Naive thymus-derived CD8-positive, alpha-beta T cell (primary cell): ENCODE measurements at places on chromosomes 4 and X.

- no peak for DNase-seq
Measured at GRCh38 chr4:165096776-165097175, 15.9 kb downstream of the TMEM192 start.

GRCh38 chr4:57249083-57249482, 138.9 kb upstream of the IGFBP7 start:
- no peak for DNase-seq

- no peak for DNase-seq
Measured at GRCh38 chr4:14916554-14917297, 85.6 kb upstream of the CPEB2 start.

- no peak for DNase-seq
Measured at GRCh38 chr4:143381189-143382118, 44.8 kb downstream of the GAB1 start.

GRCh38 chrX:154714925-154715324, 36.0 kb downstream of the GAB3 start:
- DNase-seq, result peak; percentile 66

- DNase-seq, result no peak
Measured at GRCh38 chr4:156294577-156294976, 340.9 kb upstream of the CTSO start.

DNA sequence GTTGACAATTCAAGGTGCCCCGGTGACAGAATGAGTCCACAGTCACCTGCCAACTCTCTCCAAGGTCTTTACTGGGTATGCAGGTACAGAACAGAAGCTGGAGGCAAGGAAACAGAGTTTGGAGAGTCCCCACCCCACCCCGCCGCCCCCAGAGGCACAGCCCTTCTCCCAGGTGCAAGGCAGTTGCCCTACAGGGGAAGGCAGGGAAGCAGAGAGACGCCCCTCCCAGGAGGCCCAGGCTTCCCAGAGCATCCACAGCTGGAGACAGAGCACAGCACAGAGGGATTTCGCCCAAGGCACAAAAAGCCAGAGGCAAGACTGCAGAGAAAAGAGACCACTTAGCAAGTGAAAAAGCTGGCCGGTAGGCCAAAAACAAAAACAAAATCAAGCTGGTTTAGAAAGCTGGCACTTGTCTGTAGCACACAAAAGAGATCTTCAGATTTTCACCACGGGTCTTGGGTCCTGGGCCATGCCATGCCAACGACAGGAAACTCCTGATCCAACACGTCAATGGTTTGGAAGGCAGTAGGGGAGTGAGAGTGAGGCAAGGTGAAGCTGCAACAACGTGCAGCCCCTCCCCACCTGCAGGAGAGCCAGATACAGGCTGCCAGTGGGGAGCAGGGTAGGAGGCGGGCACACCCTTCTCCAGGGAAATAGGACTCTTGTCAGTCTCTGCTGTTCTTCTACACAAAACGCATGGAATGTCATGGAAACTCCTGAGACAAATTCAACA, 113.3 kb downstream of the AFAP1 start:
- no peak for DNase-seq

- no peak for DNase-seq
Measured at GRCh38 chrX:21778236-21778635, 20.3 kb upstream of the SMPX start.

- no peak for DNase-seq
Measured at GRCh38 chr4:13298655-13299054, 185.5 kb downstream of the RAB28 start.

DNA sequence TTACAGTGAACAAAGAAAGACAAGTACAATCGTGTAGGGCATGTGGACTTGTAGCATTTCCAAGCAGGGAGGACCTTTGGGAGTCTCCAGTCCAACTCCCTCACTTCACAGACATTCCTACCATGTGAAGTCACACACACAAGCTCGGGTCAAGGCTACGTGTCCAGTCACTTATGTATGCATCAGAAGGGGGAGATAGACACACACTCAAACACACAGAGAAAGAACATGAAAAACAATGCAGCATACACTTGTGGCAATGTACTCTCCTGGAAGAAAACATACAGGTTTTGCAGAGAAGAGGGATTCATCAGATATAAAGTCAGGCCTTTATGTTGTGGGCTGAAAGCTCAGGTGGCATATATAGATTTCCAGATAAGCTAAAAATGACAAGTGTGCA, 136.1 kb upstream of the MID1 start:
- no peak for DNase-seq

DNA sequence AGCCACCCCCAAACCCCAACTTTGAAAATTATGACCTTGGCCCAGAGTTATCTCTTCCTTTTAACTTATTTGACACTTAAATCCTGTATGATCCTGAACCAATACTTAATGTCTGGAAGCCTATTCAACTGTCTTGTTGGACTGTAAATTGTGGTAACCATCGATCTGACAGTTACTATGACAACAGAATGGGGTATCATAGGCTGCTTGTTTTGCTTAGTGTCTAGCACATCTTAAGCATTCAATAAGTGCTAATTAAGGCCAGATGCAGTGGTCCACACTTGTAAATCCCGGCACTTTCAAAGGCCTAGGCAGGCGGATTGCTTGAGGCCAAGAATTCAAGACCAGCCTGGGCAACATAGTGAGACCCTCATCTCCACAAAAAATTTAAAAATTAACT, 175.0 kb downstream of the APBB2 start:
- DNase-seq, result no peak

GRCh38 chr4:154004016-154004415, 215.1 kb upstream of the SFRP2 start:
- no peak for DNase-seq

DNA sequence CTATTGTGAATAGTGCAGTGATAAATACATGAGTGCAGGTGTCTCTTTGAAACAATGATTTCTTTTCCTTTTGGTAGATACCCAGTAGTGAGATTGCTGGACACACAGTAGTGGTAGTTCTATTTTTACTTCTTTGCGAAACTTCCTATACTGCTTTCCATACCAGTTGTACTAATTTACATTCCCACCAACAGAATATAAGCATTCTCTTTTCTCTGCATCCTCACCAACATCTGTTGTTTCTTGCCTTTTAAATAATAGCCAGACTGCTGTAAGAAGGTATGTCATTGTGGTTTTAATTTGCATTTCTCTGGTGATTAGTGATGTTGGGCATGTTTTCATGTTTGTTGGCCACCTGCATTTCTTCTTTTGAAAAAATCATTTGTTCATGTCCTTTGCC, 105.9 kb downstream of the COL4A6 start:
- DNase-seq, result no peak

DNA sequence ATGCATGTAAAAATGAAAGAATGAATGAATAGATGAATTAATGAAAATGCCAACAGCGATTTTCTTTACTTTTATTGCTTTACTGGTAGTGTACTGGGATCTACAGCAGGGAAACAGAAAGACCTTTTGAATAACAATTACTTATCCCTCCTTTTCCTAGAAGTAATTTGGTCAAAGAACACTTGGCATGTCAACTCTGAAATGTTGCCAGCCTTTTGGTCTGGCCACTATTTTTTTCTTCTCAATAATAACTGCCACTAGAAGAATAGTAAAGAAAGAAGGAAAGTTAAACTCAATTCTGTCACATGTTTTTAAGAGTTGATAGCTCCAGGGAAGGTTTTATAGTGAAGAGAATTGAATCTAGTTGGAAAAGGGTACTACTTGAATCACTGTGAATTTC, 52.9 kb downstream of the EPHA5 start:
- no peak for DNase-seq

GRCh38 chr4:119317990-119318389, 3.9 kb downstream of the FABP2 start:
- no peak for DNase-seq

GRCh38 chrX:105945266-105945665, 93.3 kb downstream of the SERPINA7 start:
- DNase-seq, result no peak

DNA sequence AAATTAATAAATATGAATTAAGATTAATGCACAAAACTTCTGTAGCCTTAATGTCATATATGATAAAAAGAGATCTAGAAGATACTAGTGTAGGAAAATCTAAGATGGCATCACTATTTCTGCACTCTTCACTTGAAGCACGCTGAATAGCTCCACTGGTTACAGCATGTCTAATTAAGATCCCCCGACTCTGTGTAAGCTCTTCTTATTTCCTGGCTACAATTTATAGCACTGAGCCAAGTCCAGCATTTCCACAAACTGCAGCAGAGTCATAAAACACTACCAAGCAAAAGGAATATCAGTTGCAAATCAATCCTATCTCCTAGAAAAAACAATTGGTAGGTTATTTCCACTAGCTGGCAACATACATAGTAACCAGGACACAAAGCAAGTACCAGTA, 1.3 kb upstream of the CCNA2 start:
- no peak for DNase-seq

- DNase-seq, result no peak
Measured at GRCh38 chr4:52249581-52249980, 198.5 kb downstream of the SPATA18 start.

- no peak for DNase-seq
Measured at GRCh38 chrX:3191796-3192195, 150.5 kb downstream of the ARSF start.

DNA sequence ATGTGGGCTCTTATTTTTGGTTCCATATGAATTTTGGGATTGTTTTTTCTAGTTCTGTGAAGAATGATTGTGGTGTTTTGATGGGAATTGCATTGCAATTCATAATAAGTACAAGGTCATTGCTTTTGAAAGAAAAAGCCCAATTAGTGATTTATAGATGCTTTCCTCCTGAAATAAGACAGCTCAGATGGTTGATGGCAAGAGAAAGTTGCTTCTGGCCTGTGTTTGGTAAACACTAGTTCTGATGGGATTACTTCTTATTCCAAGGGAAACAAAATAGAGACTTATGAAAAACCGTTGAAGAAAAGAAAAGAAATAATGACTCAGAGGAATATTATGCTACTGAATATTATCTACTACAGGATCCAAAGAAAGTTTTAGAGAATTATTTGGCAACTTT, 144.9 kb downstream of the SPANXA1 start:
- no peak for DNase-seq

- DNase-seq, result no peak
Measured at GRCh38 chr4:2390146-2390545, 28.3 kb downstream of the ZFYVE28 start.
